ENCODE measurements at places on chromosomes 3 and 15.

GRCh38 chr15:26773067-26773877 lies 406 bp upstream of the GABRB3 start:
- DNase-seq, result peak; percentile 86

GRCh38 chr3:60316121-60316797 lies 935.0 kb downstream of the FHIT start:
- DNase-seq, result no peak

DNA sequence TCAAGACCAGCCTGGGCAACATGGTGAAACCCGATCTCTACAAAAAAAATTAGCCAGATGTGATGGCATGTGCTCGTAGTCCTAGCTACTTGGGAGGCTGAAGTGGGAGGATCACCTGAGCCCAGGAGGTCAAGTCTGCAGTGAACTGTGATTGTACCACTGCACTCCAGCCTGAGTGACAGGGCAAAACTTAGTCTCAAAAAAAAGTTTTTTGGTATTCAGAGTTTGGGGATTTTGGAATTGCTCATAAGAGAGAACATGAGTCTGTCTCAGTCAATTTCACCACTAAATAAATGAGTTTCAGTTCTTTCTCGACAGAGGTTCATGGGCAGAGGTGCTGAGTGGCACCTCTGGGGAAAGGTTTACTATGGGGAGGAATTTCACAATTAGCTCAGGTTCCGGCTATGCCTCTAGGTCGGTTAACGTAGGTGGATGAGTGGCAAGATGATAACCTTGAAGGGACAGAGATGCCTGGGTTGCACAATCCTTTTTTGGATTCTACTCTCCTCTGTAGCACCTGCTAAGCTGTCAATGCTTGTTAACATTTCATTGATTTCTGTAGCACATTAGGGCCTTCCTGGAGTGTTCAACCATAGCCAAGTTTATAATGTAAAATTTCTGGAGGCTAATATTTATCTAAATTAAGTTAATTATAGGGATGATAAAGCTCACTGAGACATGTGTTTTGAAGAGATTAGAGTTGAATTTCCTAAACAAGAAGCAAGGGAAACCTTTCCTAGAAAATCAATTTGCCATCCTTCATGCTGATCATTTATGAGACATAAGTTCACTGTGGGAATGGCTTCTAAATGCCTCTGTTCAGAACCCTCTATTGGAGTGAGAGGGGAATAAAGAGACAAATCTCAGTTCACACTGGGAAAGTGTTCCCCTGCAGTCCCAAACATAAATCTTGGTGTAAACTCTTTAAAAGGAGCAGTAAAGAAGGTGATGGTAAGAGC lies 37.4 kb upstream of the DCP1A start:
- no peak for DNase-seq

DNA sequence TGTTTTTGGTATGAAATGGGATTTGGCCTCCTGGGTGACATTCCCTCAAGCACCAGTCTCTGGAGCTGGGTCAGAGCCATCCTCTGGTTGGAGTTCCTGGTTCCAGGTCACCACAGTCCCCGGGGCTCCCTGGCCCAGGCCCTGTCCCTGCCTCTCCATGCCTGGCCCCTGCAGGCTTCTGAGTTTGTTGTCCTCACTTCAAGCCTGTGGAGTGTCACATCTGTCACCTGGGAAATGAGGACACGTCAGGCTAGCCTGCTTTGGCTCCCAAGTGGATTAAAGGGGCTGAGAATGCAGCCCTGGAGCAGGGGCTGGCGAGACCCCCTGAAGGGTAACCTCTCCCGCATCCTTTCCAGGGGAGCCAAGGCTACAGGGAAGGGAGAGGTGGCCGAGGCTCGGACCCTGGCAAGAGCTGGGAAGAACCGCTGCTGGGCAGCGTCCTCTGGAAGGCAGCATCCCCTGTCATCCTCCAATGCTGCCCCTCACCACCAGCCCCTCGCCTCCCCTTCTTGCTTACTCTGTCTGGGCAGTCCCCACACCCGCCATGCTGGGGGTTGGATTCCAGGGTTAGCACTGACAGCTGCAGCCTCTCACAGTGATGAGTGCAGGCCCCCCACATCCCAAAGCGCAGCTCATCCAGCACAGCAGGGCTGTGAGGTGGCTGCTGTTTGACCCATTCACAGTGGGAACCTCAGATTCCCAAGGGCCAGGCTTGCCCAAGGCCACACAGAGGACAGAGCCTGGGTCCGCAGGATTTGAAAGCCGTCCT lies 75.5 kb upstream of the IQSEC1 start:
- no peak for DNase-seq

- DNase-seq, result no peak
Measured at GRCh38 chr3:181919375-181919774, 207.7 kb downstream of the SOX2 start.

DNA sequence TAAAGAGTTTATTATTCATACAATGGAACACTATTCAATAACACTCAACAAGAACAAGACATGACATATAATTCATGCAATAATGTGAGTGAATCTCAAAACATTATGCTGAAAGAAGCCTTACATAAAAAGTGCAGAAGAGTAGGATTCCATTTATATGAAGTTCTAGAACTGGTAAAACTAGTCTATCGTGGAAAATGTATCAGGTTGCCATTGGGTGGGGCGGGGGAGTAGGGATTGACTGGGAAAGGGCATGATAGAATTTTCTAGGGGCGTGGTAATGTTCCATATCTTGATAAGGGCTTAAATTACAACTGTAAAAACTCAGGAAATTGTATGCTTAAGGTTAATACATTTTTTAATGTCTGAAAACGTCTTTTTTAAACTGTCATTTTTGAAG lies 247.9 kb downstream of the SATB1 start:
- DNase-seq, result no peak

- DNase-seq, result no peak
Measured at GRCh38 chr3:126353694-126354321, 3.4 kb downstream of the KLF15 start.

DNA sequence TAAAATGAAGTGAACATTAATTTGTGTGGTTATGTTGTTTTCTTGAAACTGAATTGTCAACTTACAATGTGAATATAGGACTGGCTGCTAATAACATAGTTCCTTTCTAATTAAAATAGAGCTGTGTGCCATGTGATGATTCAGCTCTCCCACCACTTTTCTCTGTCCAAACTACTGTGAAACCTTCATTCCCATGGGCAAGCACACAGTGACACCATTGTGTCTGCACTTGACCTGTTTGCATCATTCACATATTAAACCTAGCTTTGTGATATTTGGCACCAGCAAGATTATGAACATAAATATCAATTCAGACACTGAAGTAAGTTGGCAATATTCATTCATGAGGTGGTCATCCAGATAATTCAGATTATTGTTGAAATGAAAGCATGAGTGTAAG lies 78.8 kb upstream of the TCF12 start:
- DNase-seq, result no peak

DNA sequence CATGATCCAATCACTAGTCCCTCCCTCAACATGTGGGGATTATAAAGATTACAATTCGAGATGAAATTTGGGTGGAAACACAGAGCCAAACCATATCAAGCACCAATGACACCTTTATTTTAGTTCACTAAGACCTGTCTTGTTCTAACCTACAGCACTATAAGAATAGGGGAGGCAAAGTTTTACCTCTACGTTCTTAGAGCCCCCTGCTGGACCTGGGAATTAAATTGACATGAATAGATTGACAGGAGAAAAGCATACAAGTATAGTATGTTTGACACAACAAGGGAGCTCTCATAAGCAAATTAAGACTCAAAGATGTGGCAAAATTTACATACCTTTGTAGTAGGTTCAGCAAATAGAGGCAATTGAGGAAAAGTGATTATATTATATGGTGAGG lies 974.4 kb upstream of the ALCAM start:
- DNase-seq, result no peak

- peak; percentile 25 for DNase-seq
Measured at GRCh38 chr3:161630794-161631193, 134.2 kb downstream of the OTOL1 start.

GRCh38 chr3:110487840-110488239 lies 583.8 kb upstream of the NECTIN3 start:
- no peak for DNase-seq

DNA sequence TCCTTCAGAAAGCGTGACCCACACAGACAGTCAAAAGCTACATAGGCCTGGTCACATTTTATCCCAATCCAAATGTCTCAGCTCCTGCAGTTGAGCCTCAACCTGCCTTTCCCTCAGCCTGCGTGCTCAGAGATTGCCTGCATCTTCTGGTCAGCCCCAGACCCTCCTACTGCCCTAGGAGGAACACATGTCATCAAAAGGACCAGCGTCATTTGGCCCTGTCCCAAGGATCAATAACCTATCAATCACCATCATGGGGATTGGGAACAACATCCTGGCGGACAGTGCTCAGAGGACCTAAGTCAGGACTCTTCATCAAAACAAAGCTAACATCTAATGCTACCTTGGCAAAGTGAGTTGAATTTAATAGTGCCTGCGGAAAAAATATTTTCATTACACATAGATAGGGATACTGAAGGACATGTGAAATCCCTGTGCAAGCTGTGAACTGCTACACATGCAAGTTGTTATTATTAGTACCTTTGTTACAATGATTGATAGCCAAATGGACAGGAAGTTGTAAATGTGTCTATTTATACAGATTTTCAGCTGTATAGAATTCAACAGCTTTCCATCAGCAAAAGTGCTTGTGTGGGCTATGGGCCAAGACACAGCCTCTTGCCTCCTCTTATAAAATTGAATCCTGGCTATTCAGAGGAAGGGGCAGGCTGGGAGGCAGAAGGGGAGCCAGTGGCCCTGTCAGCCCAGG lies 47.7 kb downstream of the UMPS start:
- no peak for DNase-seq

DNA sequence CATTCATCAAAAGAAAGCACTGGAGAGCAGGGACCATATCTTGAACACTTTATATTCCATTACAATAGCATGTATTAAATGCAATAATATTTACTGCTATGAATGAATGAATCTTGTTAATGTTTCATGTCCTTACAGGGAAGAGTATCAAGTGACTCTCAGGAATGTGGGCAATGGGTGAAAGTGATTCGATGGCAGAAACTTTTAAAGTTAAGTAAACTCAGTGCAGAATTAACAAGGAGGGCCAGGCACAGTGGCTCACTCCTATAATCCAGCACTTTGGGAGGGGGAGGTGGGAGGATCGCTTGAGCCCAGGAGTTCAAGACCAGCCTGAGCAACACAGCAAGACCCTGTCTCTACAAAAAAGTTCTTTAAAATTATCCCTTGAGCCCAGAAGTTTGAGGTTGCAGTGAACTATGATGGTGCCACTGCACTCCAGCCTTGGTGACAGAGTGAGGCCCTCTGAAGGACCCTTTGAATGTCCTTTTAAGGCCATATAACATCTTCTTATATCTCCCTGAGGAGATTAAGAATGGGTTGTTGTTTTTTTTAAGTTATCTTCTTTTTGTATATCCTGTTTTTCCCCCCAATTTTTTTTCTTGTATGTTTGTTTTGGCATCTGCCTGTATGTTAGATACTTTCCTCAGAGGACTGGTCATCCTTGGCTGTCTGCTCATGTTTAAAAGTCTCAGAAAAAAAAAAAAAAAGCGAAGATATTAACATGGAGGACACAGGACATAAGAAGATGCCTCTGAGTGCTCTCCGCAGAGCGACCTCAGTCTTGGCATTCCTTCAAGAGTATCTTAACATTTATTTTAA lies 9.6 kb upstream of the FSIP1 start:
- no peak for DNase-seq

DNA sequence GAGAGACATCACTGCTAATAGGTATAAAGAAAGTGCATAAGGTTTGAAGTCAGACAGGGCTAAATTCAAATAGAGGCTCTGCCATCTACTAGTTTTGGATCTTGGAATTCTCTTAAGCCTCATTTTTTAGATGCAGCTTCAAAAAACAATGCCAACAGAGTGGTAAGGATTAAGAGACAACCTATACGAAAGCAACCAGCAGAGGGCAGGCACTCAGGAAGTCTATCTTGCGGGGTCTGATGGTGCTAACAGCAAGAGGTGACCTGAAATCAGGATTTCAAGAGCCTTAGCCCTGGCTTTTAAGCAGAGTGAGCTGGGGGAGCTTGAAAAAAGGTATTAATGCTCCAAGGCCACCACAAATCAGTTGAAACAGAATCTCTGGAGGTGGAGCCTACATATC lies 40.7 kb downstream of the LDHAL6B start:
- peak; percentile 39 for DNase-seq

DNA sequence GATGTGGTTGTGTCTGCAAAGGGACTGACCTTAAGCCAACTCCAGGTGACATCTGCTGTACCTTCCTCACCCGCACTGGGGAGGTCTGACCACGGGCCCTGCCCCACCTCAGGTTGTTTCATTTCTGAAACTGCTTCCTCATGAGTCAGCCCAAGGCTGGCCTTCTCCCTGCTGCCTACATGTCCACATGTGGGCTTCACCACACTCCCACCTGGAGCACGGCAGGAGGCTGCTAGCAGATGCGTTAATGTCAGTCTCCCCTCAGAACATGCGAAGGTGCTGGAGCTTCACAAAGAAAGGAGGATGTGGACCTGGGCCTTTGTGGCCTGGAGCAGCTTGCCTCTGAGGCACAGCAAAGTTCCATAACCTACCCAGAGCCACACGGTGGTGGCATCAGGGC lies 69.4 kb upstream of the PLXNA1 start:
- DNase-seq, result no peak

- no peak for DNase-seq
Measured at GRCh38 chr15:61336026-61336638, 107.0 kb upstream of the RORA start.

DNA sequence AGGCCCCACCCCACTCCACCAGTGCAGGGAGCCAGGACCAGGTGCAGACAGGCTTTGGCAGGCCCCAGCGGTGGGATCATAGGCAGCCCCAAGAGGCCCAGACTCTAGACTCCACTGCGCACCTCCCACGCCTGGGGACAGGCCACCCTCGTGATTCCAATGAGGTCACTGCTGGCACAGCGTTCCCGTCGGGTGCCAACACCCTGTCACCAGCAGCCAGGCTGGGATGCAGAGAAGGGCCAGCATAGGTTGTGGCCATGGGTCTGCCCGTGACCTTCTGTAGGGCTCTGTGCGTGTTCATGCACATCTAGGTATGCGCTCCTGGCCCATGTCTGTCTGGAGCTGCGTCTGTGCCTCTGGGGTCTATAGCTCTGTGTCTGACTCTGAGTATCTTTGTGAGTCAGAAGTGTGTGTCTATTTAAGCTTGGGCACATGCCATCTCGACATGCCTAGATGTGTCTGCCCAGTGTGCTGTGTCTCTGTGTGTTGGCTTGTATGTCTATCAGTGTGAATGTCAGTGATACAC lies 13.0 kb downstream of the VIPR1 start:
- DNase-seq, result no peak

DNA sequence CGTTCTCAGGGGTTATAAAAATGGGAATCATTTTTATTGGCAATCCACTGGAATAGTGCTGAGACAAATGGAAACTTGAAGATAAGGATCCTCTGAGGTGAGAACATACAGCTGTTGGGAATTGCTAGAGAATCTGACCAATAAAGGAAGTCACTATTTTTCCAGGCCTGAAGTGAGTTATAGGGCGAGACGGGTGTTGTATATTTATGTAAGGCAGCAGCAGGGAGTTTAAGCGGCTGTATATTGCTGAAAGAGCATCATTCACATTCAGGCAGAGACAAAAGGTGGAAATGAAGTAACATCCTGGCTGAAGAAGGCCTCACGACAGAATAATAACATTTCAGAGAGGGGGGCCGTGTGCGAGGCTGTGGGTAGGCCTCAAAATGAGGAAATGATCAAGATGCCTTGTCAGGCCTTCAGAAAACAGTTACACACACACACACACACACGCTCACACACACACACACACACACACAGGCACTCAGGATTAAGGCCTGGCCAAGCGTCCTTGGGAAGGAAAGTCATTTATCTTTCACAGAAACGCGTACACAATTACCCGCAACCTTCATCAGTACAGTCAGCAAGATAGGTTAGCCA lies 964.9 kb upstream of the NR2F2 start:
- no peak for DNase-seq

GRCh38 chr15:99305761-99306505 lies 54.7 kb downstream of the LRRC28 start:
- DNase-seq, result peak; percentile 18
